ENCODE measurements at places on chromosomes 1 and 21.

DNA sequence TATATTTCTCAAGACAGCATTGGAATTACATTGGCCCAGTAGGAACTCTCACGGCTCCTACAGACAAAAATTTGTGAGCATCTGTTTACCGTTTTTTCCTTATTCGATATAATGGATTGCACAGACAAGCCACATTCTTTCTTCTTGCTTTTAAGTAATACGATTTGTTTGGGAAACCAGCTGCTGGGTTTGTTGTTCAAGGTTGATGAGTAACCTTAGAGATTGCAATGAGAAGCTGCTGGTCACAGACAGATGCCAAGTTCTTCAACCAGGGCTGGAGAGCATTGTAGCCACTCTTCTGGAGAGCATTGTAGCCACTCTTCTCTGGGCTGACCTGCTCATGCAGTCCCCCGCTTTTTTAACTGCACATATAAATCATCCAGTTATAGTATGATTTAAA, 1.4 kb upstream of the MIA3 start:
- DNase-seq, result no peak

DNA sequence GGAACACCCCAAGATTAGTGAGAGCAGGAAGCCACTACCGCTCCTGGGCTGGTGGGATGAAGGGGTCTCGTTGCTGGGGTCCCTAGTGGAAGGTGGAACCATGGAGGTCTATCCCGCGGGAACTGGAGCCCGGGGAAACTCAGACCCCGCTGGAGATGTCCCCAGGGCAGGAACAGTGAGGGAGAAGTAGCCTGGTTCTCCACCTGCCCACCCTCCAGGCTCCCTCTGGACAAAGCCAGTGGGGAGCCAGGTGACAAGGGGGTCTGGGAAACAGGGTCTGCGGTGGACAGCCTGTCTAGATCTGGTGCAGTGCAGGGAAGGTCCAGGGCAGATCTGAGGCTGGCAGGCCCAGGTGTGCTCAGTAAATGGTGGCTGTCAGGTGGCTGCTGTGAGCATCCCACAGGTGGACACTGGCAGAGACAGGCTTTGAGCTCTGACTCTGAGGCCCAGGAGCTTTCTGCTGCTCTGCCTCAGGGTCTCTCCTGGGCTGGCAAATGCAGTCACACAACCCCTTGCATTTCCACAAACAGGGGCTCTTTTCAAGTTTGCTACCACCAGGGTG, 88.0 kb upstream of the TLR5 start:
- DNase-seq, result no peak

- DNase-seq, result no peak
These were observed 829 bp downstream of the ADAR start for GRCh38 chr1:154607106-154607608.

DNA sequence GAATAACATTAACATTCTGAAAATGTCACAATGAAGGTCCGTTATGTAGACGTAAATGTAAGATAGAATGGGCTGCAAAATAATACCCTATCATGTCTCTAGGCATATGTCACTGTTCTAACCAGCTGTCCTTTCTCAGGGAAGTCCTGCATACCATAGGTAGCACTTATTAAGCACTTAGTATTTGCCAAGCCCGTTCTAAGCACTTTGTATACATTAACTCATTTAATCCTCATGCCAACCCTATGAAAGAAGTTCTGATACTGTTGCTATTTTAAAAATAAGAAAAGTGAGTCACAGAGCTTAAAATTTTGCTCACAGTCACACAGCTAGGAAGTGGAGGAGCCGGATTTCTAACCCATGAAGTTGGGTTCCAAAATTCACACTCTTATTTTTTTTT, 15.7 kb downstream of the GAS5 start:
- DNase-seq, result no peak
